Amniotic epithelial cell (primary cell): ENCODE measurements at places on chromosomes 2 and 18.

DNA sequence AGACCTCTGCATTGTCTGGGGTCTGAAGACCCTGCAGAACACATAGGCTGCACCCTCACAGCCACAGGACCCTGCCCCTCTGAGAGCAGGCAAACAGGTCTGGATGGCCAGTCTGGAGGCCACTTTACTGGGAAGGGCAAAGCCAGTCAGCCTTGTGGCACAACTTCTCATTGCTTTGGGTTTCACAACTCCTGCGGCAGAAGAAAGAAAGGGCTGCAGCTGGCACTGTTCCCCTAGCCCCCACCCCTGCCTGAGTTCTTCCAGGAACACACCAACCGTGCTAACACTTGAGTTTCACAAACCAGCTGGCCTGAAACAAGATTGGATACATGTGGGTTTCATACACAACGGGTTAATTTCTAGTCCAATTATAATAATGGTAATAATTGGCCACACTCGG lies 276.5 kb upstream of the MGAT5 start:
- DNase-seq, result no peak

- DNase-seq, result peak; percentile 48
These were observed 188.2 kb downstream of the BCL2 start for GRCh38 chr18:63131106-63131958.

GRCh38 chr2:65299246-65299645 lies 71.6 kb downstream of the ACTR2 start:
- no peak for DNase-seq

DNA sequence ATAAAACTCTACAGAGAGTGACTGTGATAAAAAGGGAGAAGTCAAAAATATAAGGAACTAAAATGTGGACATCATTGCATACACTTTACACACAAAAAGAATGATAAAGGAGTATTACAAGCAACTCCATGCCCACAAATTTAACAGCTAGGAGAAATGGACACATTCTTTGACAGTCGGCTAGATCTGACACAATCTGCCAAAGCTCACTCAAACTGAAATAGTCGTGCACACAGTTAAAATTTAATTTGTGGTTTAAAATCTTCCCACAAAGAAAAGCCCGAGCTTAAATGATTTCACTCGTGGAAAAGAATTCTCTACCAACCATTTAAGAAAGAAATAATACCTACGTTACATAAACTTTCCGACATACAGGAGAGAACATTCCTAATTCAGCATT lies 132.4 kb downstream of the ZAP70 start:
- DNase-seq, result no peak

GRCh38 chr2:152565884-152566727 lies 151.2 kb downstream of the PRPF40A start:
- DNase-seq, result no peak

DNA sequence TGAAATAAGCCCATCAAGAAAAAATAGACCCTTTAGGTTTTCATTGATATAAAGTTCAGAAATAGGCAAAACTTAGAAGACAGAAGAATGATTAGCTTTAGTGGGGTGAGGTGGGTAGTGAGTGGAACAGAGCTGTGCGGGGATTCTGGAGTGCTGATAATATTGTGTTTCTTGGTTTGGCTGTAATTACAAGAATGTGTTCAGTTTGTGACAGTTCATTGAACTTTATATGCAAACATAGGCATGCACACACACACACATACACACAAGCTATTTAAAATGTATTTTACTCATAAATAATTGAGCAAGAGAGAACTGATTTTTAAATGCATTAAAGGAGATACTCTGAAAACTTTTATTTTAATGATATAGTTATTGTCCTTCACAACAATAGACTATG lies 17.1 kb downstream of the ARHGAP15 start:
- no peak for DNase-seq

DNA sequence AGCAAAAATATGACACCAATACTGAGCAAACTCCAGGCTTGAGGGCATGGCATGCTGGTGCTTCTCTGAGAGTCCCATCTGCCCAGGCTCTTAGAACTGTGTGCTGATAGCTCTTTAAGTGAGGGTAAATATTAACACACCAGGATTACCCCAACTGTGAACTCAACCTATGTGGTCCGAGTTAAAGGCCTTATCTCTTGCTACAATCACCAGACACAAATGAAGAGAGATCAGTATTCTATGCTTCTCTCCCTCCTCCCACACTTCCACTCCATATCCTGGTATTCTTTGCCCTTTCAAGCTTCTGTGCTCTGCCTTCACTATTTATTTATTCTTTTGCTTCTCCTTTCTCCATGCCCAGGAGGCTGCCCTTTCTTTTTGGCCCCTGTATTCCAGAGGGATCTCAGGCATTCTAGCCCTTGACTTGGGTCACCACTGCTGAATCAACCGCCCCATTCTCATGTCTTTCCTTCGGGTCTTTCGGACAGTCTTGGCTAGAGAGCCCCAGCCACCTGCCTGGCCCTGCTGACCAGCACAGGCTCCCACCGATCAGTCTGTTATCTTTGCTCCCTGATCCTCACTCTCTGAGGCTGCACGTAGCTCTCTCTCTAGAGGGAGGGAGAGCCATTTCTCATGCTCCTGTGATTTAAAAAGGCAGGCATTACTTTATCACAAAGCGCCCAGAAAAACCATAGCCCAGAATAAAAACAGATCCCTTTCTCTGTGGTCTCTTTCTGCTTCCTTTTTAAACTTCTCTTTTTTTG lies 17.2 kb upstream of the HK2 start:
- peak; percentile 31 for DNase-seq

DNA sequence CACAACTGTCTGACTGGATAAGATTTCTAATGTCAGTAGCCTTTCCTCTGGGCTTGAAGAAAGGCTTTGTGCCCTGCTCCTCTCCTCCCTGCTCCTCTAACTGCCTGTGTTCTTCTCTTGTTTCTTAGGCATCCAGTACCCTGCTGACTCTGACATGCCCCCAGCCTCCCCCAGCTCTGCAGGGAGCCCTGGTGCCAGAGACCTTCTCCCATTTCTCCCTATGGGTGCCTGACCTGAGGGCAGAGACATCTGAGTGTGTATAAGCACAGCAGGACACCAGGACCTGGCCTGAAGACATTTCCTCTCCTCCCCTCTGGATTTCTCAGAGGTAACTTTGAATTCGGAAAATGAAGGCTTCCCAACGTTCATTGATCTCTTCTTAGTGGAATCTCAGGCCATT lies 23.6 kb downstream of the RNF144A start:
- DNase-seq, result no peak

GRCh38 chr2:37554155-37554510 lies 117.3 kb downstream of the CDC42EP3 start:
- no peak for DNase-seq

DNA sequence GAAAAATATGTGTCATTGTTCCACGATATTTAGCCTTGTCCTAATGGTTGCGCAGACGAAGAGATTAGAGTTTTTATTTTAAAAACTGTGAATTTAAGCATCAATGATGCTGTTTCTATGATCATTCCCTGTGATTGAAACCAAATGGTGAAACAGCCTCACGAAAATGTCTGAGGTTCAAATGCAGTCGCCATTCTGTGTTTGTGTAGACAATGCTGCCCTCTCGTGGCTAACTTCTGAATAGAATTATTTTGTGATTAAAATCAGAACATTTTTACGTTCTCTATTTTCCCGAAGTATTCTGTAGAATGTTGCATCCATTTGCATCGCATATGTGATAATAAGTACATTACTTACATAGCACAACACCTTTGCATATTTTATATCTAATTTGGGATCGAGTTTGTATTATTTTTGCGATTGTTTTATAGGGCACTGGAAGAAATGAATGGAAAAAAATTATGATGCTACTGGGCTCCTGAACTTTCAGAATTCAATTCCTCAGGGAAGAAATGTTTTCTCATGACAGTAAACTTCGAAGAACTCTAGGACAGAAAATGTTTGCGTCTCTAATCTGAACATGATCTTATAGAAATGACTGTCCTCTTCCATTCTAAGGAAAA lies 54.8 kb upstream of the CREB1 start:
- peak; percentile 48 for DNase-seq

GRCh38 chr2:232772531-232772930 lies 3.8 kb downstream of the KCNJ13 start:
- no peak for DNase-seq

DNA sequence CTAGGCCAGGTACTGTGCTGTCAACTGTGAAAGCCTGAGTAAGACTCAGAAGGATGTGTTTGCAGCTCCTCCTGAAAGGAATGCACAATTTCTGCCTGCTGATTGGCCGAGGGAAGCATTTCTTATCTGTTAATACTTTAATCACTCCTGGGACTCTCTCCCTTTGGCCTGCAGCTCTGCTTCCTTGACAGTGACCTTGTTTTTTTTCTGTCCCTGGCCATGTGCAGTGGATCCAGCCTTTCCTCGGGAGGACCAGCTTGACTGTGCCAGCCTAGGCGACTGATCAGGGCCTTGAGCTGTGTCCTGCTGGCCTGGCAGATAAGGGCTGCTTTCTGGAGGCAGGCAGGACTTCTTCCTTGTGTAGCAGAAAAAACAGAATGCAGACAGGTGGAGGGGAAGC lies 10.0 kb downstream of the RNF144A start:
- peak; percentile 67 for DNase-seq
